ENCODE measurements at places on chromosomes 7 and 10.

GRCh38 chr10:112789248-112789647 lies 160.8 kb upstream of the TCF7L2 start:
- DNase-seq, result no peak

- DNase-seq, result no peak
Observed at GRCh38 chr7:104299777-104300176, 28.6 kb upstream of the LHFPL3 start.

GRCh38 chr7:28018446-28018845 lies 162.1 kb downstream of the JAZF1 start:
- no peak for DNase-seq

- DNase-seq, result no peak
Observed at GRCh38 chr10:27844223-27844622, 98.6 kb upstream of the MKX start.

DNA sequence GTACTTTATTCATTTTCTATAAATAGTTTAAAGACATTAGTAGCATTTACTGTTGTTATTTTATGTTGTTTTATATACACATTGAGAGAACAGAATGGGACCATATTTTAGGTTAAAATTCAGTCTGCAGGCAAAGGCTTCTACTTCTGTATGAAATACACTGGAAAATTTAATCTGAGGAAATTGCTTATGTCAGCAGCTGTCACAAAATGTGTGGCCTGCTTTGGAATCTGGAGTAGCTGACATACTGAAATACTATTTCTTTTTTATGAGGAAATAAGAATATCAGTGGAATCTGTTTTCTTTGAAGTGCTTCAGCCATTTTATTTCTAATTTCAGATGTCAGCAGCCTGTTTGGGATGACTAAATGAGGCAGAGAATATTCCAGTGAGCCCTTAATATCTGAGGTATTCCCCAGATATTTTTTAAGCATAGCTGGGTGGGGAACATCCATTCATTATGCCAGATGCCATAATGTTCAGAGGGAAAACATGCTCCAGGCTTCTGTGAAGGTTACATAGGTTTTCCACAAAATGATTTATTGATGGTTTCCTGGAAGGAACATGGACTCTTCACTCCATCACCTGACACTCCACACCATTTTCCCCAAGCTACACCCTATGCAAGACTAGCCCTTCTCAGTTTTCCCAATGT lies 267.1 kb downstream of the ARL4A start:
- DNase-seq, result no peak

Data from GM04504 (cell line).